ENCODE measurements at places on chromosomes 3 and 15.

DNA sequence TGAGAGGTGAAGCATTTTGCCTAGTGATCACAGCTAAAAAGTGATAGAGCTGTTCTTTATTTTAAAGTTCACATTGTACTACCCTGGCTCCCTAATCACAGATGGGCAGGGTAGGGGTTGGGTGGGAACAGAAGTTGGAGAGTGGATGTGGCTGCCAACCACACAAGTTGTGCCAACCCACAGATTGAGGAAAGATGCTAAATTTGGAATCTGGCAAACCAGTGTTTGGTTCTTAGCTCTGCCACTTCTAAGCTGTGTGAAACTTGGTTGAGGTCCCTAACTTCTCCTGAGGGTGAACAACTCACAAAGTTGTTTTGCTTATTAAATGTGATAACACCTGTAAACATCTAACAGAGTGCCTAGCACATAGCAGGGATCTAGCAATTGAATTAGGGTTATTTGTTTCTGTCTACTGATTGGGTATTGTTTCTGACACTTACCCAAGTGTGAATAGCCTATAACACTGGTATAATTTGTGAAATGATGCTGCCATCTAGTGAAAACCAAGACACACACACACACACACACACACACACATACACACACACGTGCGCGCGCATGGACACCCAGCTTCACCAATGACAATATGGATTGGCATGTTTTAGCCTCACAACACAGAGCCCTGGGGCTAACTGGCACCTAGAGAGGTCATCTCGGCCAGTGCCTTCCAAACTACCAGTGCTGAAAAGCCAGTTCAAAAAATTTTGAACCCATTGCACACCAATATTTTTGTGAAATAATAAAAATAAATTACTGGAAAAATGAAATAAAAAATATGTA lies 25.3 kb downstream of the ADGRG7 start:
- DNase-seq = no peak

GRCh38 chr3:54322354-54322753 lies 200.0 kb downstream of the CACNA2D3 start:
- no peak for DNase-seq

DNA sequence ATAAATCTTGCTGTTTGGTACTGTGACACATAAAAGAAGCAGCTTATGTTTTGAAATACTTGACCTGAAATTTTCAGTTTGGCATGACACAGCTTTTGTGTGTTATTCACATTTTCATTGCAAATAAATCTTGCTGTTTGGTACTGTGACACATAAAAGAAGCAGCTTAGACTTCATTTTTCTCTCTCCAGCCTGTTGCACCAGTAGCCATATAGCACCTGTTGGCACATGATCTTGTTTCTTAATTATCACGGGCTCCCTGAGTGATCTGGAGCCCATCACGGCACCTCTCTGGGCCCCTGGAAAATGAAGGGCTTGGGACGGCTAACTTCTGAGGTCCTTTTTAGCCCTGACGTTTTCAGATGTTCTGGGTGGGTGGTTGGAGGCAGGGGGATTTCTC lies 77.4 kb upstream of the SLCO3A1 start:
- DNase-seq = no peak

GRCh38 chr15:42108806-42109205 lies 14.4 kb upstream of the PLA2G4D start:
- DNase-seq = no peak

- no peak for DNase-seq
Observed at GRCh38 chr3:43346978-43347749, 60.8 kb downstream of the SNRK start.

Measured in GM19239 (cell line).